ENCODE measurements at places on chromosomes 3 and 15.

GRCh38 chr15:74653426-74654102 lies 37.9 kb downstream of the CLK3 start:
- no peak for DNase-seq

GRCh38 chr3:57903124-57903890 lies 104.9 kb upstream of the FLNB start:
- DNase-seq: no peak

- DNase-seq: no peak
Measured at GRCh38 chr3:107939691-107940442, 151.0 kb downstream of the CD47 start.

DNA sequence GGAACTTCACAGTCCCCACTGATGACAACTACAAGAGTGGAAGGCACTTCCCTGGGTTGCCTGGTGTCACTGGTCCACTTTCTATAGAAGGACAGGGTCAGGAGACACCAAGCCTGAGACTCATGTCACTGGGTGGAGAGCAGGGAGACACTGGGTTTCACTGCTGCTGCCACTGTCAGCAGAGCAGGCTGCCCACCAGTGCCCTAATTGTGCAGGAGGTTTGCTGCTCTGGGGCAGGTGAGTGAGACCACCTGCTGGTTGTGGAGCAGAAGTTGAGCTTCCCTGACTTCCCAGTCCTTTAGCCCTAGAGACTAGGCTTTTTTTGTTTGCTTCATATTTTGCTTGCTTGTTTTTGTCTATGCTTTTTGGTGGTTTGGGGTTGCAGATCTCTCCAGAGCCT lies 528.4 kb upstream of the RGMA start:
- DNase-seq: no peak

- DNase-seq: no peak
Measured at GRCh38 chr15:40815042-40815698, 7.9 kb upstream of the DNAJC17 start.

Data from activated gamma-delta T cell (primary cell).